Activated T-helper 1 cell treated with anti-CD3 and anti-CD28 coated beads, Interleukin-12 subunit alpha, Interleukin-12 subunit beta, Interleukin-2, Interleukin-4 antibody, amounts not matched to agents 30 ng/mL and 10 ng/mL and 1 ng/mL, durations not matched to agents 14 hours and 24 hours and 36 hours (primary cell): ENCODE measurements at places on chromosomes 16 and 17.

DNA sequence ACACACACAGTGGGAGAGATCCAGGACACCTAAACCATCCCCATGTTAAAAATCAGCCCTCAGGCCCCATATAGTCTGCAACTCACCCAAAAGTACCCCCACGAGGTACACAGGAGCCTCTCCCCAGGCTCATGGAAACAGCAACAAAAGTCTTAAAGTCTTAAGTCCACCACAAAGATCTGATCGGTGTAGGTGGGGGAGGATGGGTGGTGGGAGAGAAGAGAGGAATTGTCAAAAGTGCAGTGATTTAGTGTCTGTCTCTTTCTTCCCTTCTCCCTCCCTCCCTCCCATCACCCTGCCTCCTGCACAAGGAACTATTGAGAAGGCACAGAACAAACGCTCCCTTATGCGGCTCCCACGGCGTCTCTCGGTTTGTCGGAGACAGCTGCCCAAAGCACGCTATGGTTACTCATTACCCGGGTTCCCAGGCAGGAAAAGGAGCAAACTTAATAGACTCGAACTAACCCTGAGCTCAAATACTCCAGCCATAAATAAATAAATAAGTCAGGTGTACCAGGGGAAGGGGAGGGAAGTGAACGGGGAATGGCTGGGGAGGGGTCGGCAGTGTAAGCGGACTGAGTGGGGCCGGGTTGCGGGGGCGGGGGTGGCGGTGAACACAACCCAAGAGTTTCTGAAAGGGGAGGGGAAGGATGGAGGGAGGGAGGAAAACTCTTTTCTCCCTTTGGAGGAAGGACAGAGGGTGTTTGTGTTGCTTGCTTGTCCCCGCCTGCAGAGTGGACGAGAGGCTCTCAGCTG, 477.4 kb downstream of the SLC39A11 start:
- peaks cover 12% of the 10 kb centered on the region for H3K4me1 ChIP-seq
- no peak for DNase-seq
- no peak overlapping the region for H3K4me3 ChIP-seq

DNA sequence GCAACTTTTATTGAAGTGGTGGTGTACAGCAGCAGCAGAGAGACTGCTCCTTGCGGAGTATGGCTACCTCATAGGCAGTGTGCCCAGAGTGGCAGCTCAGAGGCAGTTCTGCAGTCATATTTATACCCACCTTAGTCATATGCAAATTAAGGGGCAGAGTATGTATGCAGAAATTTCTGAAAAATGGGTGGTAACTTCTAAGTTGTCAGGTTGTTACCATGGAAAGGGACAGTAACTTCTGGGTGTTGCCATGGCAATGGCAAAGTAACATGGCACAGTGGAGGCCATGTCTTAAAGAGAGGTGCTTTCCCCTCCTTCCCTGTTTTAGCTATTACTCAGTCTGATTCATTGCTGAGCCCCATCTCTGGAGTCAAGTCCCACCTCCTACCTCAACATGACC, 53.4 kb downstream of the MEOX1 start:
- no peaks in the 10 kb centered on the region for H3K4me1 ChIP-seq
- H3K4me3 ChIP-seq = no peak overlapping the region
- no peaks in the 10 kb centered on the region for H3K36me3 ChIP-seq
- no peak for DNase-seq

DNA sequence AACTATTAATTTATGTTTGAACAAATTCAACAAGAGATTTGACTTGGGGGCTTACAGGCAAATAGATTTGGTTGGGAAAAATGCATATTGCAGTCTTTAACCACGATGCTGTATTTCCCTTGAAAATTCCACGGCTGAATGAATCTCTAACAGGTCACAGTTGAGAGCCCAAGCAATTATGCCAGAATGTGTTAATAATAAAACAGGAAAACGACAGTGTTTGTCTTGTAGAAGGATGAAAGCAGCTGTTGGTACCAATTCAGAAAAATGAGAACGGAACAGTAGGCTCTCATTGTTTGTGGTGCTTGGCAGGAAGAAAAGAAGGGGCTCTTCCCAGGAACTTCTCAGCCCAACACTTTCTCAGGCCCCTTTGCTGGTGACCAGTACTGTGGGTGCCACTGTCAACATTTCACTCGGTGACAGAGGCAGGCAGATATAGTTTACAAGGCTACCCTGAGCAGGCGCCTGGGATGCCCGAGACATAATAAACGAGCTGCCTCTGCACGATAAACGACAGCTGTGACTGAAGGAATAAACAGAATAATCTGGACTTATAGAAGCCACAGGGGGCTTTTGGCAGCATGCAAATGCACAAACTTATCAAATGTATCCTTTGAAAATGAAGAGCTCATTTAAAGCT, 387.1 kb downstream of the HS3ST4 start:
- no peak overlapping the region for H3K27ac ChIP-seq
- no peak for DNase-seq
- no peak overlapping the region for H3K4me3 ChIP-seq
- no peaks in the 10 kb centered on the region for H3K27me3 ChIP-seq
- H3K36me3 ChIP-seq = no peaks in the 10 kb centered on the region
- H3K4me1 ChIP-seq = no peaks in the 10 kb centered on the region

DNA sequence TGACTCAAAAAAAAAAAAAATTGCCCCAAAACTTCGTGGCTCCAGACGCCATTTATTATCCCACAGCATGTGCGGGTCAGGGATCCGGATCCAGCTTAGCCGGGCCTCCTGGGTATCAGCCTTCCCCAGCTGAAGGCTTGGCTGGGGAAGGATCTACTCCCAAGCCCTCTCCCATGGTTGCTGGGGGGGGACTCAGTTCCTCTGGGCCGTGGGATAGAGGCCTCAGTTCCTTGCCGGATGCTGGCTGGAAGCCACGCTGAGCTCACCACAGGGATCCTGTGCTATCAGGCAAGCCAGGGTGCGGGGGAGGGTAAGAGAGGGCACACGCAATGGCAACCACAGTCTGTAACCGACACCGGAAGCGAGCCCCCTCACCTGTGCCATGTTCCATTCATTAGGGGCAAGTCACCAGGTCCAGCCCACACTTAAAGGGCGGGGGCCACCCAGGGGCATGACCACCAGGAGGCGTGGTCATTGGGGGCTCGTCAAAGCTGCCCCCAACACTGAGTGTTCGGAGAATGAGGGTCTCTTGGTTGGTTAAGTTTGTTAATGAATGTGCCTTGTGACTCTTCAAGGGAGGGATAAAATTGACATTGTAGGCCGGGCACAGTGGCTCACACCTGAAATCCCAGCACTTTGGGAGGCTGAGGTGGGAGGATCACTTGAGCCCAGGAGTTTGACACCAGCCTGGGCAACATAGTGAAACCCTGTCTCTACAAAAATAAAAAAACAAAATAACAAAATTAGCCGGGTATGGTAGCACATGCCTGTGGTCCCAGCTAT, 210.0 kb upstream of the GSE1 start:
- H3K27ac ChIP-seq = no peak overlapping the region
- H3K4me1 ChIP-seq = no peaks in the 10 kb centered on the region
- no peaks in the 10 kb centered on the region for H3K27me3 ChIP-seq
- H3K4me3 ChIP-seq = no peak overlapping the region
- no peak for DNase-seq
